ENCODE measurements at places on chromosomes 11 and 22.

DNA sequence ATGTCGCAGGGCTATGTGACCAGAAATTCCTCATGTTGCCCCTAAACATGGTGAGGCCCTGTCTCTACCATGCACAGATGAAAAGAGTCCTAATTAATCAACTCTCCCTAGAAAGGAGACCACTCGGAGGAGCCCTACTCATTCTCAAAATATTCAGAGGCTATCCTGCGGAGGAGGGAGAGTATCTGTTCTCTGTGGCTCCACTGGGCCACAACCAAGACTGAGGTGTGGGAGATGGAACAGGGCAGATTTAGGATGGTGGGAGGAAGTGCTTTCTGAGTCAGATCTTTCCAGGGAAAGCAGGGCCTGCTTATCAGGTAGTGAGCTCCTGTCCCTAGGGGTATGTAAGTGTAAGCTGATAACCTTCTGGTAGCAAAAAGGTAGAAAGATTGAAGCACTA is 37.0 kb upstream of the PRDM11 start:
- no peak for DNase-seq

DNA sequence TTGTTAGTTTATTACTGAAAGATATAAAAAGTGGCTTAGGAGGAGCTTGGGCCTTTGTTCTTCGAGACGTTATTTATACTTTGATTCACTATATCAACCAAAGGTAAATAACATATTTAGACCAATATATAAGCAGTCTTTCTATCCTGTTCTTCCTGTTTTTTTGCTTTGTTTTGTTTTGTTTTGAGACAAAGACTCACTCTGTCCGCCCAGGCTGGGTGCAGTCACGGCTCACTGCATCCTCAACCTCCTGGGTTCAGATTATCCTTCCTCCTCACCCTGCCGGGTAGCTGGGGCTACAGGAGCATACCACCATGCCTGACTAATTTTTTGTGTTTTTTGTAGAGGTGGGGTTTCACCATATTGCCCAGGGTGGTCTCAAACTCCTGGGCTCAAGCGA is 66.8 kb downstream of the ATM start:
- DNase-seq: no peak

- DNase-seq: no peak
These were observed 977 bp upstream of the PGGHG start for GRCh38 chr11:287821-288477.

- DNase-seq: no peak
These were observed 7.4 kb downstream of the KMT2A start for GRCh38 chr11:118443590-118444218.

DNA sequence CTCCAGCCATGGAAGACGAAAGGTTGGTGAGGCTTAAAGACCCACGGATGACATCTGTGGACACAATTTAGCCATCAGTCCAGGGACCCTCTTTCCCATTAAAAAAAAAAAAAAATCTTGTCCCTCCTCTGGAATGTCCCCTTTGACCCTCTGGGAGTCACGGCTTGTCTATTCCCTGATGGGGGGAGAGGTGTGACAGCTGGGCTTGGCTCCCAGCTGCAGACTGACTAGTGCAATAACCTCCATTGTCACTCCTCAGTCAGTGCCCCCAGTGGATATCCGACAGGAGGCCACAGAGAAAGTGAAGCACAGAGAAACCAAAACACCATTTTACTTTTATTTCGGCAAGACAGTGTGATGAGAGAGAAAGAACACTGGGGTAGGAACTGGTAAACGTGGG is 2.7 kb upstream of the VSIG2 start:
- no peak for DNase-seq

- DNase-seq: no peak
These were observed 189.3 kb downstream of the FAT3 start for GRCh38 chr11:92413757-92414513.

- no peak for DNase-seq
These were observed 2.4 kb downstream of the SIDT2 start for GRCh38 chr11:117180661-117181585.

GRCh38 chr11:101022256-101022655 is 107.4 kb downstream of the PGR start:
- DNase-seq: no peak

- no peak for DNase-seq
These were observed 13.9 kb downstream of the CCDC157 start for GRCh38 chr22:30370641-30371230.

- DNase-seq: no peak
These were observed 54.5 kb upstream of the PLET1 start for GRCh38 chr11:112315057-112315720.

- no peak for DNase-seq
These were observed 100.2 kb upstream of the GAL start for GRCh38 chr11:68584097-68584496.

- no peak for DNase-seq
These were observed 9.5 kb upstream of the ACR start for GRCh38 chr22:50728523-50728931.

- no peak for DNase-seq
These were observed 86.9 kb upstream of the SPON1 start for GRCh38 chr11:13875643-13876042.

- DNase-seq: peak; percentile 43
These were observed 29.8 kb downstream of the LIMK2 start for GRCh38 chr22:31241936-31242335.

Data from HS-5 (cell line).